SK-MEL-5 (cell line): ENCODE measurements at places on chromosomes 16 and 17. TPM values are rescaled to one million over a fixed set of nuclear protein-coding genes. Genes with fewer than 3 reads are reported as not detected.

- peak; percentile 52 for DNase-seq
These were observed 243.2 kb upstream of the GSE1 start for GRCh38 chr16:85369741-85370528.

GRCh38 chr17:16878606-16879005 lies 93.3 kb downstream of the TNFRSF13B start:
- DNase-seq = no peak

- DNase-seq = peak; percentile 58
These were observed 5.1 kb upstream of the NME4 start for GRCh38 chr16:391885-392335.

GRCh38 chr16:57569306-57569946 lies 27.0 kb downstream of the ADGRG5 start:
- DNase-seq = no peak

DNA sequence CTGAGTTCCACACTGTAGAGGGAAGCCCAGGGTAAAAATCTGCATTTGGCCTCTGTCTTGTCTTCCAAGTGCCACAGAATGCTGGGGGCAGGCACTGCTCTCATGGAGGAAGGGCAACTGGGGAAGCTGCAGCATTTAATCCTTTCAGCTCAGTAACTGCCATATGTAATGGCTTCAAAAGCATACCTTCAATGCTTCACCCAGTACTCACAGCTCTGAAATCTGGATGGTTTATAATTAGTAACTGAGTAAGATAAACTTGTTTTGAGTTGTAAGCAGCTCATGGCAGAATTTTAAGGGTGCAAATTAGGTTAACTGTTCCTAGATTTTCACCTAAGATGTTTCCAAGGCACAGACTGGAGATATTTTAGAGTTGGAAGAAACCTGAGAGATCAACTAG lies 24.5 kb downstream of the PMP22 start:
- DNase-seq = no peak

- no peak for DNase-seq
These were observed 3.9 kb downstream of the ABAT start for GRCh38 chr16:8678068-8678927.

DNA sequence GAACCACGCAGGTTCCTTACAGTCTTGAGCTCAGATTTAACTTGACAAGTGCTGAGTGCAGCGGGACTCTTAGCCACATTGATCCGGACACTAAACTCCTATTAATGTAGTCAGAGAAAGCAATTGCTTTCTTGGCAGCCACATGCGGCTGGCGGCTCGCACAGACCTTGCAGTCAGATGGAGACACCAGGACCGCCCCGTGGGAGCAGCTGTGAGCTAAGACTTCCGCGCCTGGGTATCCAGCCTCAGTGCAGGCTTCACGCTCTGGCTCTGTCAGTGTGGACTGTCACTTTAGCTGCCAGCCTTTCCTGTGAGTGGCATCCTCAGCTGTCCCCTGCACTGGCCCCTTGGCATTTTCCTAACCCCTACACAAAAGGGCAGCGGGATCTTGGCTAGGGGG lies 80.9 kb upstream of the NLRP1 start:
- DNase-seq = no peak

DNA sequence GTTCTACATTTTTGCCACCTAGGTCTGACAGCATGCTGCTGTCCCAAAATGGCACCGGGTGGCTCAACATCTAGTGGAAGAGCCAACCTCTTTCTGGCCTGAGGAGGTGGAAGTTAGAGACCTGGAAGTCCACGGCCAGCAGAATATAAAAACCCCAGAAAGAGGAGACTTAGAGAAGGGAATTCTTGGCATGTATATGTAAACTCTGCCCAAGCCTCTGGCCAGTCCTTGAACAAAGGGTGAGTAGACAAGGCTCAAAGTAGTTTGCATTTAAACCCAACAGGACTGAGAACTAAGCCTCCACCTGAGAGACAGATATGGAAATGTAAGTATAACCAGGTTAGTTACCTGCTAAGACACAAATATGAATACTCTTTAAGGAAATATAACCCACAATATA lies 210.3 kb downstream of the GRIN2A start:
- no peak for DNase-seq

GRCh38 chr16:13951611-13952010 lies 31.7 kb downstream of the ERCC4 start:
- no peak for DNase-seq

DNA sequence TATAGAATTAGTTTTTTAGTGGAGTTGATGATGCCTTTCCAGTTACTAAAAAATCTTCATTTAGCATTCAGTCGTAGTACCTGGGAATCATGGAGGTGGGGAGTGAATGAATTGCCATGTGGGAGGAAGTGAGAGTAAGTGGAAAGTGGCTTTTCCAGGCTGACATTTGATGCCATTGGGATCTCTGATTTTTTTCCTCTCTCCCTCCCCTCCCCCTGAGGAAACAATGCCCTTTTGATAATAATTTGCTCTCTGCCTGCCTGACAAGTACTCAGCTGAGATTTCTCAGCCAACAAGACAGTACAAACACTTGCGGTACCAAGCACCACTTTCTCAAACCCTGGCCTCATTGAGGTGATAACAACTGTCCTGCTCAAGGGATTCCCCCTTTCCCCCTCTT lies 2.2 kb downstream of the UBE2Z start:
- DNase-seq = peak; percentile 83

DNA sequence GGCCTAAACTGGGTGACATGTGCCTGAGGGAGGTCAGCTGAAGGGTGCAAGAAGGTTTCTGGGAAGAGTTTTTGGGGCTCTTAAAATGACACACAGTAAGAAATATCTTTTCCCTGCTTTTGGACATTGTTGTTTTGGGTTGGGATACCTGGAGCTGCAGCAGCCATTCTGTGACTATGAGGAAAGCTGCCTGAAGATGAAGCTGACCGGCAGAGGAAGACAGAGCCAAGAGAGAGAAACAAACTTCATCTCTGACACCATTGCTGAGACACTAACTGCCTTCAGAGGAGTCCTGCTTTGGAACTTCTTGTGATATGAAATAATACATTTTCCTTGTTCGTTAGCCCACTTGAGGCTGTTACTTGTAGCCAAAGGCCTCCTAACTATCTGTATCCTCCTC lies 8.8 kb upstream of the WNT3 start:
- DNase-seq = no peak

DNA sequence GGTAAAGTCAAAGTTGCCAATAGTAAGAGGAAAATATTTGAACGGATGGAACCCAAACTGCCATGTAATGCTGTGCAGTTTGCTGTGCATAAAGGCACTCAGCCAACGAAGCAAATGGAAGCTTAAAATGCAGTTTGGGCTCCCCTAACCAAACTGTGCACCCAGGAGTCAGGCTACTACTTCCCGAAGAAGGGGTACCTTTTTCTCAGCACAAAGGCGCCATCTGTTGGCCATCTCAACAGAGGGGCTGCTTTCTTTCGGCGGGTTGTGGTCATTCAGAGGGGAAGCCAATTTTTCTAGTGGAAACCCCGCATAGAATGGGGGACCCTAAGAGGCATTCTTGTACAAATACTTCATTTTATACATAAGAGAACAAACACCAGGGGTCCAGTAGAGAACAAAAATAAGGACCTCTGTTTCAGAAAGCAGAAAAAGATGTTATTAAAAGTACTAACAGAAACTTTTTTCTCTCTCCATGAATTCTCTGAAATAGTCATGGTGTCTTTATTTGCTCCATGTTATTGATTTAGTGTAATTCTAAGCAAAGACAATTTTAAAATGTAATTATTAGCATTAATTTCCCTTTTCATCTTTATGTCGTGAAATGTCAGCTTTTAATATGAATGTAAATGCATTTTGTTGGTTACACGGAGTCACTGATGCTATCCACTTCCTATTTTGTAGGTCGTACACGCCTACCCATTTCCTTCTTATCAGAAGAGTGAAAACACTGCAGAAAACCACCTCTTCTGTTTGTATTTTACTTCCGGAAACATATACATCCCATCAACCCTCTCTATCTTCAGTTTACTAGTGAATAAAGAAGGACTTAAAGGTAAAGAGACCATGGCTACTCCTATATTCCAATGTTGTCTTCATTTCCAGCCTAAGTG lies 453.3 kb downstream of the KCNJ2 start:
- DNase-seq = peak; percentile 87

DNA sequence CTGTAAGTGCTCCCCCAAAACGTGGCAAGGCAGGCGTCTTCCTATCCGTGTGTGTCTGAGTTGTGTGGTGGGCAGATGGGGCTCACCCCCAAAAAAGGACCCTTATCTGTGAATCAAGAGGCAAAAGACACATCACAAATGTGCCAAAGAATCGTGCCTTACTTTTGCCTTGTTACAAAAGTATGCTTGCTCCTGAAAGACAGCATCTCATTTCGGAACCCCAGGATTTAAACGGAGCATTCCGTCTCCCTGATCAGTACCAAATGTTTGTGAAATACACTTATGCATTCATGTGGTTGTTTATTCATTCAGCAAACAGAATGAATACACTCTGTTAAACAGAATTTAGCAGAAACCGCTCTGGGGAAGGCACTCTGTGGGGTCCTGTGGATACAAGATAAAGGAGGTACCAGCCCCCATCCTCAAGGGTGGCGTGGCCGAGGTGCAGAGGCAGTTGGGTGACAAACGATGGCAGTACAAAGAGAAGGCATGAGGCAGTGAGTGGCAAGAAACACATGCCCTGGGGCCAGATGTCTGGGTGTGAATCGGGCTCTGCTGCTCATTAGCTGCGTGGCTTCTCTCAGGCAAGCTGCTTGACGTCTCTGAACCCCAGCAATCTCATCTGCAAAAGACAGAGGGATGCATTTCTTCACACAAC lies 654 bp downstream of the WFDC1 start:
- DNase-seq = peak; percentile 35

- DNase-seq = no peak
These were observed 4.5 kb upstream of the HSD17B1 start for GRCh38 chr17:42548070-42548837.

GRCh38 chr16:8924214-8924613 lies 39.5 kb downstream of the USP7 start:
- DNase-seq = no peak

- no peak for DNase-seq
These were observed 215.1 kb downstream of the CCDC182 start for GRCh38 chr17:57530026-57530425.

- DNase-seq = no peak
These were observed 20.2 kb downstream of the KNOP1 start for GRCh38 chr16:19697756-19698318.

DNA sequence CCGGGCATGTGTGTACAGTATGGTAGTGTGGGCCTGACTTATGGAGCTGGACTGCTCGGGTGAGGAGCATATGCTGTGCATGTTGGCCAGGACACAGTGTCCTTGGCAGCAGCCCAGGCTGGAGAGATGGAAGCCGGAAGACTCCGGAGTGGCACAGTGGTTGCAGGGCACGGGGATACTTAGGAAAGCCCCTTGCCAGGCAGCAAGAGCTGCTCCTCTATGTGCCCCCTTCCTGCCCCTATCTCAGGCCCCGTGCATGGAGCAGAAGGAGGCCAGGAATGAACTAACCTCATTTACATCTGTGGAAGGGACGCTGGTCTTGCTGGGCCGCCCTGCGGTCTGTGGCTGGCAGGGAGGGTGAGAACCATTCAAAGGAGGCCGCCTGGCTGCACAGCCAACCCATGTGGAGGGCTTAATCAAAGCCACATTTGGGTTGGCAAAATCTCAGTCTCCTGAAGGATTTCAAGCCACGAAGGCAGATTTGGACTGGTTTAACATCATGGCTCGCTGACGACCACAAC lies 32.2 kb upstream of the RCVRN start:
- no peak for DNase-seq

- DNase-seq = no peak
These were observed 19.3 kb downstream of the MMD start for GRCh38 chr17:55402374-55402773.

DNA sequence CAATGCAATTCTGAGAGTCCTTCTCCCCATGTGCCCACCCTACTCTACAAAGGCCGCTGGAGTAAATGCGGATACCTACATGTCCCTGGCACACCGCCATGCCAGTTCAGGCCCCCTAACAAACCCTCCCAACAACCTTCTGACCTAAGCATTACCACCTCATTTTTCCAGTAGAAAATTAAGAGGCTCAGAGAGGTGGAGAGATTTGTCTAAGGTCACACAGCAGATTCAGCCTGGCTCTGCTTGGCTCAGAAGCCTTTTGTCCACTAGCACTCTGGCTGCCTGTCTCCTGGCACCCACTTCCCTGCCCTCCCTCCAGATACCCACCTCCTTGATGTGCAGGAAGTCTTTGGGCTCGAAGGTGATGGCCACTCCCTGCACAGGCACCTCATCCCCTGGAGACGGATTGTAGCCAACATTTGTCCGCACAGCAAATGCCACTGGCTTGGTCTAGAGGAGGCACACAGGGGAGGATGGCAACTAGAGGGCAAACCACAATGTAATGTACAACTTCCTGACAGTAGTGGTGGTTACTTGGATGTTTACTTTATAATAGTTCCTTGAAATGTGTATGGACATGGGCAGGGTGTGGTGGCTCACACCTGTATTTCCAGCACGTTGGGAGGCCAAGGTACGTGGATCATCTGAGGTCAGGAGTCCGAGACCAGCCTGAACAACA lies 10.2 kb downstream of the CACNB1 start:
- DNase-seq = no peak

The INCA1 gene
- total RNA-seq = 0.16 and 0.24 TPM in 2 replicates

The KCNG4 gene
- total RNA-seq = 3.3 and 3.5 TPM in 2 replicates

The NHERF1 gene
- 43.2 and 45.6 TPM in 2 replicates for total RNA-seq

The GUCY2D gene
- total RNA-seq = not detected in 2 replicates

The PDILT gene
- not detected in 2 replicates for total RNA-seq

The CDRT15 gene
- total RNA-seq = not detected in 2 replicates

The SREBF1 gene
- 75.8 and 77.3 TPM in 2 replicates for total RNA-seq

The SAMD14 gene
- total RNA-seq = 0.03 TPM in 1 of 2 replicates, not detected in the other

The OTOA gene
- 0.27 TPM in 1 of 2 replicates, not detected in the other for total RNA-seq

The MEIOB gene
- total RNA-seq = 0.48 TPM in 1 of 2 replicates, not detected in the other

The CACNA1G gene
- not detected in 2 replicates for total RNA-seq

The MYH2 gene
- not detected in 2 replicates for total RNA-seq

The ITGAX gene
- total RNA-seq = 1.2 and 1.6 TPM in 2 replicates

The EXOSC6 gene
- total RNA-seq = 32.4 and 36.4 TPM in 2 replicates
